Foreskin keratinocyte (primary cell): ENCODE measurements at places on chromosomes 1 and 21.

DNA sequence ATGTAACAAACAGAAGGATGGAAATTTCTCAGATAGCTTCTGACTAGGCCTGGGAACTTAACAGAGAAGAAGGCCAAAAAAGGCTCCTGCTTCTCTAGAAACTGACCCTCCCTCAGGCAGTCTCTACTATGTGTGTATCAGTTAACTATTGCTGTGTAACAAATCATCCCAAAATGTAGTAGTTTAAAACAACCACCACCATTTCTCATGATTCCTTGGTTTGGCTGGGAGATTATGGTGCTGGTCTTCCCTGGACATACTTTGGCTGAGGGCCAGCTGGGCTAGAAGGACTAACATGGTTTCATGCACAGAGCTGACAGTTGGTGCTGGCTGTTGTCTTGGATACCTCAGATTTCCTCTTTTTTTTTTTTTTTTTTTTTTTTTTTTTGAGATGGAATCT lies 26.2 kb upstream of the CNN3 start:
- DNase-seq, result no peak

- DNase-seq, result no peak
Measured at GRCh38 chr1:12249181-12249580, 19.4 kb downstream of the VPS13D start.

DNA sequence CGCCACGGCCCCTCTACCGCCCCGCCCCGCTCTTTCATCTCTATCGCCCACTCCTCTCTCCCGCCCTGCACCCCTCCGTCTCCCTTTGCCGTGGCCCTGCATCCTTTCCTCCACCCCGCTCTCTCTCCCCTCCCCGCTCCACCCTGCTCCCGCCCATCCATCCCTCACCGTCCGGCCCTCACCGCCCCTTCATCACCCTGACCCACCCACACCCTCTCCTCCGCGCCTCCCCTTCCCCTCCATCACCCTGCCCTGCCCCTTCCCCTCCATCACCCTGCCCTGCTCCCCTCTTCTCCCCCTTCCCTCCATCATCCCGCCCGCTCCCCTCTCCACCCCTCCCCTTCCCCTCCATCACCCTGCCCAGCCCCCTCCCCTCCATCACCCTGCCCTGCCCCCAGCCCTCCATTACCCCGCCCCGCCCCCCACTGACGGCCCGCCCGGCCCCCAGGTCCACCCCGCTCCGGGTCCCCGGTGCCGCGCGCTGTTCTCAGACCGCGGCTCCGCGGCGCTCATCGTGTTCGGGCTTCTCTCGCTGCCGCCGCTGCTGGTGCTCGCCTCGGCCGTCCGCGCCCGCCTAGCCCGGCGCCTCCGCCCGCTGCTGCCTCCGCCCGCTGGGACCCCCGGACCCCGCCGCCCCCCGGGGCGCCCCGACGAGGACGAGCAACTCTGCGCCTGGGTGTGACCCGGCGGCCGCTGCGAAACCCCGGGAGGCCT lies 6.2 kb upstream of the ANKRD65 start:
- no peak for DNase-seq

DNA sequence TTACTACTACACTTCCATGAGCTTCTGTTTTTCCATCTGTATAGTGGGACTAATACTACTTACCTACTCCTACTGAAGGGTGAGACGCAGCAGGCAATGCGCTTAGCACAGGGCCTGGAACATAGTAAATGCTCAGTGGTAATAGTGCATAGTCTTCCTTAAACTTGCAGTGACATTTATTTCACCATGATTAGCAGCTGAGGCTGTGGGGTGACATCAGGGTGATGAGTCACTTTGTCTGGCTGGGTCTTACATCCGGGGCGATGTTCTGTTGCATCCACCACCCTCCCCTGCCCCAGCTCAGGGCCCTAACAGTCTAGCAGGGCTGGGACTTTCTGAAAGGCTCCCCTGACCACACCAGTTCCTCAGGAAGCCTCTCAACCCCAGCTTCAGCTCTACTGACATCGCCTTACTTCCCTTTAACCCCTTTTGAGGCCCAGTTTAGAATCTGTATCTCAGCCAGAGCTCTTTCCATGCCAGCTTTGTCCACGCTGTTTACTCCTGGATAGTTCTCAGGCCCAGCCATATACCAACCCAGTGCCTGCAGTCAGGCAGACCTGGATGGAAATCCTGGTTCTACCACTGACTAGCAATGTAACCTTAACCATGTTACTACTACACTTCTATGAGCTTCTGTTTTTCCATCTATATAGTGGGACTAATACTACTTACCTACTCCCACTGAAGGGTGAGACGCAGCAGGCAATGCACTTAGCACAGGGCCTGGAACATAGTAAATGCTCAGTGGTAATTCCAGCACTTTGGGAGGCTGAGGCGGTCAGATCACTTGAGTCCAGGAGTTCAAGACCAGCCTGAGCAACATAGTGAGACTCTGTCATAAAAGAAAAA lies 66.3 kb downstream of the CD58 start:
- DNase-seq, result peak; percentile 58

GRCh38 chr1:80202118-80202517 lies 1195.6 kb upstream of the ADGRL4 start:
- no peak for DNase-seq

DNA sequence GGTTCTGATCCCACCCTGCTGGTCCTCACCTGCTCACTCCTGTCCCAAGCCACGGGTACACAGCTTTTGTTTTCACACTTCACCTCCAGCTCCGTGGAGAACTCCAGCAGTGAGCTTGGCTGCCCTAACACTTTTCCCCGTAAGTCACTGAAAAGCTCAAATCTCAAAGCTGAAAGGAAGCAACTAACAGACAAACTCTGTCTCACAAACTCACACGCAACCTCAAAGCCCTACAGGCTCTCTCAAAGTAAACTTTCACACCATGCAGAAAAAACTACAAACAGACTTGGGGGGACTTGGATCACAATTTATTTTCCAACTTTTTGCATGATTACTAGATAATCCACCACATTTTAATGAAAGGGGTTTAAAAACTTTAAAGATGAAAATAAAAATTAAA lies 88.3 kb downstream of the AK5 start:
- DNase-seq, result no peak

- no peak for DNase-seq
Measured at GRCh38 chr1:55049271-55049913, 10.0 kb downstream of the PCSK9 start.

GRCh38 chr1:77539519-77540142 lies 142.8 kb downstream of the ZZZ3 start:
- peak; percentile 56 for DNase-seq

DNA sequence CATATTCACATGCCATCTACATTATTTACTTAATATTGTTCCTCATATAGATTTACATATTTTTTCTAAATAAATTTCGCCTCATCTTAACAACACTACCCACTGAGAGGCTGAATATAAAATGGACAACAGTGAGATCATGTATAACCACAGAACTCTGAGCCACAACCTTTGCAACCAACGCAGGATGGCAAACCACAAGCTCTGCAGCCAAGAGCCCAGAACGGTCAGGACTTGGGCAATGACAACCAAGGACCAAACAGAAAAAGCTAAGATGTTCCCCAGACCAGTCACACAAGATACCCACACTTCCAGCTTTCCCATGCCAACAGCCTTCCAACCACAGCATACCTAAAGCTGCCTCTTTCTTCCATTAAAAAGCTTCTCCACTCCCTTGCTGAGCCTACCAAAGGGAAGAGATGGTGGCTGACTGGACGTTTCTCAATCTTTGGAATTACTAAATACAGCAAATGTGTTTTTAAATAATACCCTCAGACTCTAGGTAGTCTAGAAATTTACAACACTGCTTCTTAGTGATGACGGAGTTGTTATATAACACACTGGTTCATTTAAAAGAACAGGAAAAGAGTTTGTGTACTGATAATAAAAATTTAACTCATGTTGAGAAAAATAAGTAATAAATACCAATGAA lies 117.9 kb downstream of the AKT3 start:
- no peak for DNase-seq

GRCh38 chr1:6652986-6653385 lies 28.3 kb downstream of the THAP3 start:
- DNase-seq, result no peak

GRCh38 chr21:34367320-34367935 lies 3.6 kb downstream of the KCNE2 start:
- DNase-seq, result peak; percentile 54

GRCh38 chr21:39164523-39164922 lies 18.7 kb downstream of the PSMG1 start:
- DNase-seq, result no peak

GRCh38 chr1:48844187-48844586 lies 67.5 kb upstream of the BEND5 start:
- no peak for DNase-seq

DNA sequence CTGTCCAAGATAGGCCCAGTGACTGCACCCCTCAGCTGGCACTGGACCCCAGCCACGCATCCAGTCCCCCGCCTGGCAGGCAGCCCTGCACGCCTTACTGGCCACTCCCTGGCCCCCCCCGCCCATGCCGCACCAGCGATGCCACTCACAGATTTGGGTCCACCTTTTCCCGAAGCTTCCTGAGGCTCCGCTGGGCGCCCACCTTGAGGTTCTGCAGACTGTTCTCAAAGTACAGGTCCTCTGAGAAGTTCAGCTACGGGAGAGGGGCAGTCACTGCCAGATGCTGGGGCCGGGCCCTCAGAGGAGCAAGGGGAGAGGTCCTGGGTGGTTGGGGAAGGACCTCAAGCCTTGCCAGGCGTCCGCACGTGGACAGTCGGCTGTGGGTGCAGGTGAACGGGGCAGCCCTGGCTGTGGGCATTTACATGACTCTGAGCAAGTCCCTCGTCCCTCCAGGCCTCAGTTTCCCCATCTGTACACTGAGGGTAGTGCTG lies 8.1 kb downstream of the PRXL2B start:
- no peak for DNase-seq

DNA sequence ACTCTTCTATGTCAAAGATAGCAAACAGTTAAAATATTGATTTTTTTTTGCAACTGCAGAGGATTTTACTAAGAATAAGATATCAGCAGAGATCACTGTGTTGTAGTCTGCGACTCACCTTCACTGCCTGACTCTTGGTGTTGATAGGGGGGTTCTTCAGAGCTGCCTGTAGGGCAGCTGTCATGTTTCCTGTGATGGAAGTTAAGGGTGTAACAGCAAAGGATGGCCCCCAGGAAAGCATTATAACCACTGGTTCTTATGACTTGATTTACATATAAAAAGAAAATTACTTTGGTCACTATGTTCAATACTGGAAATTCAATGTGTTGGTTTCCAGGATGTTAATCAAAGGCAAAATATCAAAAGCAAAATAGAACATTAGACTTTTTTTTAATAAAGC lies 2.6 kb downstream of the ARPC5 start:
- DNase-seq, result no peak

DNA sequence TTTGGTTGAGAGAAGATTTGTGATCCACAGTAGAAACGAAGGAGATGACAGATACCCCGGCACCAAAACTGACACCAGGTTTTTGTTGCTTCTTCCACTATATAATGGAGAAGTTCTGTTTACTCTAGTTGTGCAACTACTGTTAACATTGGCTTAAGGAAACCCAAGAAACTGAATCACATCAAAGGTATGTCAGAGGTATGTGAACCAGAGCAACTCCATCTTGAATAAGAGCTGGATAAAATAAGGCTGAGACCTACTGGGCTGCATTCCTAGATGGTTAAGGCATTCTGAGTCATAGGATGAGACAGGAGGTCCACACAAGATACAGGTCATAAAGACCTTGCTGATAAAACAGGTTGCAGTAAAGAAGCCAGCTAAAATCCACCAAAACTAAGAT lies 173.7 kb upstream of the CAMK1G start:
- peak; percentile 96 for DNase-seq

DNA sequence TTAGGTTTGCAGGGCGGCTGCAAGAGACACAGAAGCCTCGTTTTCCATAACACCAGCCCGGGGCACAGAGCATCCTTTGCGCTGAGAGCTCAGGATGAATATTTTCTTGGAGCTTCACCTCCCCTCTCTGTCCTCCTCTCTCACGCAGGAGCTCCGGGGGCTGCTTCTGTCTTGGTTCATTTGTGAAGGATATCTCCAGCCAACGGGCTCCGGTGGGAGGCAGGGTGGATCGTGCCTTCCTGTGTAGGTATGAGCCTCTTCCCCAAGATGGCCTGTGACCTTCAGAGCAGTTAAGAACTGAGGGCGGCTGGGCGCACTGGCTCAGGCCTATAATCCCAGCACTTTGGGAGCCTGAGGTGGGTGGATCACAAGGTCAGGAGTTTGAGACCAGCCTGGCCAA lies 319.0 kb upstream of the C1orf174 start:
- no peak for DNase-seq

DNA sequence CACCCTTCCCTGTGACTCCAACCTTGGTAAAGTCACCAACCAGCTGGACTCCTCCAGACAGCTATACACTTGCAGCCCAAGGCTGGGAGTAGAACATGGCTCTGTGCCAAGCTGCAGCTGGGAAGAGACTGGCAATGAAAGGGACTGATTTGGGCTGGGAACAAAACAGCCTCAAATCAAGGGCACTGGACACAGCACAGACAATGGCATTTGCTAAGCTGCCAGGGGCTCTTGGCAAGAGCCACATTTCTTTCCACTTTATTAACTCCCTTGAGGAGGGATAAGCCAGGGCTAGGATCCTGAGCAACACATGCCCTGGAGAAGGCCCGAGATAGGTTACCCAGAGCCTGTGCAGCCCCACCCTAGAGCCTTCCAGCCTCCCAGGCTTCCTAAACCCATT lies 12.0 kb downstream of the SYT11 start:
- DNase-seq, result no peak

DNA sequence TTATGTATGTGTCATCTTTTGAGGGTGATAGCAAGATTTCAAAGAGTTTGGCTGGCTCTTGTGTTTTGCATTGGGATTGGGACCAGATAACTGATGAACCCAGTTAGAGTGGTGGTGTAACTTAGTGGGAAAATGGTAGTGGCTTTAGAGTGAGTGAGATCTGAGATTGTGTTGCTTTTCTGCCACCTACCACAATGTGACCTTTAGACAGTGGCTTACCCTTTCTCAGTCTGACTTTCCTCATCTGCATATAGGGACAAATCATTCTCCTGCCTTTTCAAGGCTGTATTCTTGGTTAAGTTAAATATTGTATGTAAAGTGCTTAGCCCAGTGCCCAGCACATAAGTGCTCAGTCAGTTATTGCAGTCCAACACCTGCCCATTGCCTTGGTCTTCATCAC lies 31.3 kb downstream of the CENPF start:
- no peak for DNase-seq

GRCh38 chr1:151281225-151281968 lies 702 bp upstream of the ZNF687 start:
- peak; percentile 96 for DNase-seq

GRCh38 chr1:164971921-164972415 lies 384.5 kb downstream of the LMX1A start:
- no peak for DNase-seq

GRCh38 chr1:215777370-215777925 lies 210.3 kb downstream of the KCTD3 start:
- DNase-seq, result peak; percentile 71

- DNase-seq, result peak; percentile 88
Measured at GRCh38 chr1:201904579-201904978, 15.9 kb downstream of the SHISA4 start.

GRCh38 chr1:35563166-35563565 lies 5.6 kb downstream of the NCDN start:
- DNase-seq, result no peak

DNA sequence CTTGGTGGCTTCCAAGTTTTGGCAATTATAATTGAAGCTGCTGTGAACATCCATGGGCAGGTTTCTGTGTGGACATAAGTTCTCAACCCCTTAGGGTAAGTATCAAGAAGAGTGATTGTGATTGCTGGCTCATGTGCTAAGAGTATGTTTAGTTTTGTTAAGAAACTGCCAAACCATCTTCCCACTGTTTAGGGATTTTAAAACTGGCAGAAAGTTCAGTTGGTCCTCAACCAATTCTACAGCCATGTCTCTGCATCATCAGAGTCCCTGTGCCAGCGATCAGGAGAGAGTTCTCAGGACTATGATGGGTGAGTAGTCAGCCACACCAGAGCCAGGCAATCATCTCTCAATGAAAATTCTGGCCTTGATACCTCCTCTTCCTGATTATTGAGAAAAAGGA lies 193.8 kb downstream of the ZC3H11B start:
- DNase-seq, result no peak
